Hematopoietic multipotent progenitor cell treated with erythropoietin and hydrocortisone succinate and interleukin-3 and kit ligand, for 17 days (in vitro differentiated cells): ENCODE measurements at places on chromosomes 7 and 10.

DNA sequence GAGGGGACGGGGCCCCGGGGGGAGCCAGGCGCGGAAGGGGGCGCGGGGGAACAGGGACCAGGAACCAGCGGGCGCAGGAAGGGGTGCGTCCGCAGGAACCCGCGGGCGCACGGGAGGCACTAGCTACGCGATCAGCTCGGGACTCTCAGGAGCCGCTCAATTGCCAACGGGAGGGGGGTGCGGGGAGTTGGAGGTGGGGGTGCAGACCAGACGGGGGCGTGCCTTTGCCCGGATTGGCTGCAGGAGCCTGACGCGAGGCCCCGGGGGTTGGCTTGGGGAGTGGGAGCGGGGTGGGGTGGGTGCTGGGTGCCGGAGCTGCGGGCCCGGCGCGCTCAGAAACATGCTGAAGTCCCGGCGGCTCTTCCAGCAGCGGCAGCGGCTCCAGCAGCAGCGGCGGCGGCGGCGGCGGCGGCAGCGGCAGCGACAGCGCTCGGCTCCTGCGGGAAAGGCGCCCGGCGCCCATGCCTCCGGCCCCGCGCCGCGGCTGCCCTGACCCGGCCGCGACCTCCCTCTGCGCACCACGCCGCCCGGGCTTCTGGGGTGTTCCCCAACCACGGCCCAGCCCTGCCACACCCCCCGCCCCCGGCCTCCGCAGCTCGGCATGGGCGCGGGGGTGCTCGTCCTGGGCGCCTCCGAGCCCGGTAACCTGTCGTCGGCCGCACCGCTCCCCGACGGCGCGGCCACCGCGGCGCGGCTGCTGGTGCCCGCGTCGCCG, at the start of gene ADRB1:
ADRB1 (plus strand) TSS at position 335 of the 715 bp plus-strand sequence; CDS start at position 602, 267 bp downstream.
- no peak for DNase-seq

DNA sequence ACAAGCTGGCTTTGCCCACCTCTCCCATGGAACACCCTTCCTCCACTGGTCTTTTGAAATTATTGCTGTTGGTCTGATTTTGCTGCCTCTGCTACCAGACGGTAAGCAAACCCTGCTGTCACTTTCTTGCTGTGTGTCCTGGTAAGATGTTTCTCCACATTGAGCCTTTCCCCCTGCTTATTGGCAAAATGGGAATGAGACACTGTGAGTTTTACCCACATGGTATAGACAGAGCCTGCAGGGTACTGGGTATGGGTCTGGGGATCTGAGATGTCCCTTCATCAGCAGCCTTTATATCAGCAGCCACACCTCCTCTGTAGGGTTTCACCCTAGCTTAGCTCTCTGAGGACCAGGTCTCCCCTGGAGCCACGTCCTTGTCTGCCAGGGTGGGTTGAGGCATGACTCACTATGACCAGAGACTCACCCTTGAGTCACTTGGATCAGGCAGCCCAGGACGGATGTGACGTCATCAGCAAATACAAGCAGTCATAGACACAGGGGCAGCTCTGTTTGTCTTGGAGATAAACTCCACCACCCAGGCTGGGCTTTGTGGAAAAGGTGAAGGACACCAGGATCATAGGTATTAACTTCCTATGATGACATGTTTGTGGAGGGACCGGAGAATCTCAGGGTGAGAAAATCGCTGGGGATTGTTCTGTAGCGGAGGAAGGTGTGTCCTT, 17.9 kb upstream of the BAIAP2L1 start:
- no peak for DNase-seq

GRCh38 chr10:35316218-35316967, 19.9 kb upstream of the CCNY start:
- DNase-seq: no peak

DNA sequence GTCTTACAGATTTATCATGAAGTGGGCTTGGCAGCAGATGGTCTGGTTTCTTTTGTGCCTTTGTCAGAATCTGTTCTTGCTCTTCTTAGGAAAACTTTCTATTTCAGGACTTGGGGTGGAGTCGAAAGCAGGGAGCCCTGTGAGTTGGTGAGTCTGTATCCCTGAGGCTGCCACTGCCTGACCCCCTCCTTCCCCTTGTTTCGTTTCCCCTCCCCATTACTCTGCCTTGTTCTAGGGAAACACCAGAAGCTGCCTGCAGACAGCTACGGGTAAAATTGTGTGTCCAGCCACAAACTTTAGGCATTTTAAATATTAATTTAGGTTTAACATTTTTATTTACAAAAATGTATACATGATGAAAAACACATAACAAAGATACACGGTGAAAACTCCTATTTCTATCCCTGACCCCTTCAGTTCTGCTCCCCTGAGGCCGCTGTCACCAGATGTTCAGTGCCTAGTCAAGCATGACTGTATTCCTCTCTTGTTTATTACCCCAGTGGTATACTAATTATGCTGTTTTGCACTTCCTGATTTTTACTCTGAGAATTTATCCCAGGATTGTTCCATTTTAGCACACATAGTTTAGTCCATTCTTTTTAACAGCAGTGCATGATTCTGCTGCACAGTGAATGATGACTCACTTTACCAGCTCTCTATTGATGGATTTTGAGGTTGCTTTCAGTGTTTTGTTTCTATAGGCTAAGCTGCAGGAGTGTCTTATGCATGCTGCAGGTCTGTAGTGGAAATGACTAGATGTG, 9.1 kb downstream of the TSPAN14 start:
- no peak for DNase-seq

- DNase-seq: no peak
Measured at GRCh38 chr10:110368002-110368401, 63.3 kb upstream of the SMNDC1 start.

GRCh38 chr10:72164617-72165016, 51.2 kb upstream of the ANAPC16 start:
- no peak for DNase-seq

DNA sequence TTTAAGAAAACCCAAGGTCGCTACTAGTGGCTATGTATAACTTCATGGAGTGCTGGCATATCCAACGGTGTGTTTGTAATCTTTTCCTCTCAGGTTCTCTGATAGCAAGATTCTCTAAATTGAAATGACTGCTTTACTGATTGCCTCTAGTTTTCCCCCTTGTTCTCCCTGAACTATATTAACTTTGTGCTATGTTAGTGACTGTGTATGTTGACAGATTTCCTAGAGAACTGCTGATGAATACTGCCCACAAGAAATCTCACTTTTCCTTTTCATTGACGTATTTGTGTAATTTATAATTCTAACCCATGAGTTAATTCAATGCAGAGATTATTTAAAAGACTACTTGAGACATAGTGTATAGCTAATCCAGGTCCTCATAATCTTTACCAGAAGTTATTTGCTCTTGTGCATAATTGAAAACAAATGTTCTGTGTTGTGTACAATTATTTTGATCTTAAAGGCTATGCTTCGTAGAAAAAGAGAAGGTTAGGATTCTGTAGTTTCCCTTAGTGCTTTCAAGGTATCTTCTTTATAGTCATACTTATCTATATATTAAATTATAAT, 70.6 kb upstream of the GLCCI1 start:
- DNase-seq: no peak

DNA sequence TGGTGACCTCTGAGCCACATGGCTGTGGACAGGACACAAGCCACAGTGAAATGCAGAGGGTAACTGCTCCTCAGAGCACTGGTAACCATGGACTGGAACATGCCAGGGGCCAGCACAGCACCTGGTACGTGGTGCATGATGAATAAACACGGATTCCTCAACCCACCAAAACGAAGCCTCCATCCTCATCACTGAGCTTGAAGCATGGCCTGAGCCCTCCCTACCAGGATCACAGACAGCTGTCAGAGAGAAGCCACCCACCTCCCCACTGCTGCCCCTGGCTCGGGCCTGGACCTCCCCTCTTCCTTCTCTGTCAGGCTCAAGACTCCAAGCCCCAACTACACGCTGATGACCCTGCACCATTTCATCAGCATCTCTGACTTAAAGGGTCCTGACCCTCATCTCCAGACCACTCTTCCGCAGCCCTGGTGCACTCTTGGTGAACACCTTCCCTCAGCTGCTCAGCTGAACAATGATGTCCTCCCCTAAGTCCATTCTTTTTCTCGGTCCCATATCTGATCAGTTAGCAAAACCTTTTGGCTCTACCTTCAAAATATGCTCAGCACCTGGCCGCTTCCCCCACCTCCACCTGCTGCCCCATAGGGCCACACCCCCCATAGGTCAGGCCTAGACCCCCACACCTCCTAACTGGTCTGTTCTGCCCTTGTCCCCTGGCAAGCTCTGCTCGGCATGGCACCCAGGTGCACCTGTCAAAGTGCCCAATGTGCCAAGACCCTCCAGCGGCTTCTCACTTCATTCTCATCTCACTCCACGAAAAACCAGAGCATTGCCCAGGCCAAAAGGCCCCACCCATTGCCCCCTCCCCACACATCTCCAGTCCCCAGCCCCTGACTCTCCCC, 141.1 kb downstream of the MAPK8 start:
- DNase-seq: no peak

DNA sequence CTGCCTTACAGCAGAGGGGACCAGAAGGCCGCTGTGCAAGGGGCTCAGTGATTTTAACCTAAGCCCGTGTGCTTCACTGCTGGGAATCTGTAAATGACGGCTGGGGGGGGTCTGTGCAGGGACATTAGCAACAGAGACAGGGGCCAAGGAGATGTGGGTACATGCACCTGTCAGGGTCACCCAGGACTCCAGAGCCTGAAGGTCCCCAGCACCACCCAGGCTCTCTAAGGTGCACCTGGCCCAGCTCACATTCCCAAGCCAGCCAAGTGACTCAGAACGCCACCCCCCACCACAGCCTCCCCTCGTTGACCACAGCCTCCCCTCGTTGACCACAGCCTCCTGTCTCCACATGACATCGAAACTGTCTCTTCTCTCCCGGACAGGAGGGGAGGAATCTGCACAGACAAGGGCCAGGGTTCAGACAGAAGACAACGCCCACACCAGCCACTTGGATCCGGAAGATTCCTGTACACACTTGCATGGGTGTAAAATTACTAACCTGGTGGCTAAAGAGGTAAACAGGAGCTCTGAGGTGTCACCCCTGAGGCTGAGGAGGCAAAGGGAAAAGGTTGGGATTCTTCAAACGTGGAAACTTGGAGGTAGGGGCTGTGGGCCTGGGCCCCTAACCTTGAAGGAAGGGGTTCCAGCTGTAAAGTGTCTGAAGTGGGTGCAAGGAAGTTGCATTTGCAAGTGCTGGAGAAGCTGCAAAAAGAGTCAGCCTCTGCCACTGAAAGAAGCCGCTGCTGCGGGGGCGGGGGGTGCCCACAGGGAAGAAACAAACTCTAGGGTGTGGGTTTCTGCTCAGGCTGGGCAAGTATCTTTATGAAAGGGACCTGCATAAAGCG, 27.0 kb downstream of the CALML3 start:
- no peak for DNase-seq

DNA sequence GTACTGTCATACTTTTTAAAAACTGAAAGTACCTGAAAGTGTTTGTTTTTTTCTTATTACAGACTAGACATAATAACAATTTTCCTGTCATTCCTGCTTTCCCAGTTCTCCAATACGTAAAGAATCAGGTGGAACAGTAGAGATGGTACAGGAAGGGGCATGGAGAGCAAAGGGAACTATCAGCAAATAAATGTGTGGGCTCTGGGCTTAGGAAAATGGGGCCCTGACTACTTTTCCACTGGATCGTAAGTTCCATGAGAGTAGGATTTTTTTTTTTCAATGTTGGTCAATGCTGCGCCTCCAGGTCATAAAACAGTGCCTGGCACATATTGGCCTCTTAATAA, 15.2 kb upstream of the FAS start:
- DNase-seq: no peak

GRCh38 chr10:34667177-34667576, 147.9 kb downstream of the PARD3 start:
- DNase-seq: no peak

GRCh38 chr10:87605628-87606251, 53.9 kb upstream of the PAPSS2 start:
- DNase-seq: no peak

GRCh38 chr10:12748186-12748585, 253.3 kb downstream of the CCDC3 start:
- DNase-seq: no peak
